Amygdala (tissue), 56 donors: ENCODE measurements at places on chromosomes 4 and X.

GRCh38 chr4:10655968-10656367 is 28.6 kb downstream of the CLNK start:
- no peak for DNase-seq

- DNase-seq: peak; percentile 74
Observed at GRCh38 chr4:140151699-140152012, 2.3 kb downstream of the MAML3 start.

DNA sequence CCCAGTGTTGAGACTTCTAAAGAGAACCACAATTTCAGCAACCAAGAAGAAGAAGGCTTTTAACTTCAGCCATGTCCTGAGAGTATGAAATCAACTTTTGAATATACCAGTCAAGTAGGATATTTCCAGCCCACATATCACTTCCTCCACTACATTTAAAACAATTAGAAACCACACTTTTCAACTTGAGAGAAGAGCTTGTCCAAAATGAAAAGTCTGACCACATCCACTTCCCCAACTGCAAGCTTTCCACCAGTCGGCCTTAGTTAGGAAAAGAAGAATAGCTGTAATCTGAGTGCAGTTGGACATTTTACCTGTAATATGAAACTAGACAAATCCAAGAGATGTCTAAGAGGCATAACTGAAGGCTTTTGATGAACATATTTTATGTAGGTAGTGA is 101.9 kb upstream of the SLC7A11 start:
- DNase-seq: no peak

DNA sequence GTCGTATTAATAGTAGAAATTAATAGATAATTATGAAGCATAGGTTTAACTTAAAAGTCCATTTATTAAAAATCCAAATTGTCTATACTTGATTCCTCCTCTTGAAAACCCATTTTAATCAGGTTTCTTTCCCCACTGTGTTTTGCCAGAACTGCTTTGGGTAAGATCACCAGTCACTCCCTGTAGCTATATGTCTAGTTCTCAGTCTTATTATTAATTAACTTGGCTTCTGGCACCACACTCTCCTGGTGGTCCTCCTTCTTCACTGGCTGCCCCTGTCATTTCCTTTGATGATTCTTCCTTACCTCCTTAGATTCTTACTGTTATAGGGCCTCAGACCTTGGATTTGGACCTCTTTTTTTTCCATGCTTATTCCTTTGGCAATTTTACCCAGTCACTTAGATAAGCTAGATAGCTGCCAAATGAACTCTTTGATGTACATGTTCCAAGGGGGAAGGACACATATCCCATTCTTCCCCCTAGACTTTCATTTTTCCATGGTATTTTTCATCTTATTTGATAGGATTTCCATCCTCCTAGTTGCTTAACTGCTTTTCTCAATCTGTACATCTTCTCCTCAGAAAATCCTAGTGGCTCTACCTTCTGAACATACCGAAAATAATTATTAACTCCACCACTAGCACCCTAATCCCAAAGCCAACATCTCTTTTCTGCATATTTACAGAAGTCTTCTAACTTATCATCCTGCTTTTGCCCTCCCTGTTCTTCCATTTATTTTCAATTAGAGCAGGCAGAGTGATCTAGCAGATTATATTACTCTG is 24.5 kb downstream of the GIMD1 start:
- no peak for DNase-seq

- peak; percentile 22 for DNase-seq
Observed at GRCh38 chr4:183627979-183628588, 30.9 kb downstream of the RWDD4 start.

- no peak for DNase-seq
Observed at GRCh38 chrX:46637938-46638337, 64.4 kb downstream of the CHST7 start.

DNA sequence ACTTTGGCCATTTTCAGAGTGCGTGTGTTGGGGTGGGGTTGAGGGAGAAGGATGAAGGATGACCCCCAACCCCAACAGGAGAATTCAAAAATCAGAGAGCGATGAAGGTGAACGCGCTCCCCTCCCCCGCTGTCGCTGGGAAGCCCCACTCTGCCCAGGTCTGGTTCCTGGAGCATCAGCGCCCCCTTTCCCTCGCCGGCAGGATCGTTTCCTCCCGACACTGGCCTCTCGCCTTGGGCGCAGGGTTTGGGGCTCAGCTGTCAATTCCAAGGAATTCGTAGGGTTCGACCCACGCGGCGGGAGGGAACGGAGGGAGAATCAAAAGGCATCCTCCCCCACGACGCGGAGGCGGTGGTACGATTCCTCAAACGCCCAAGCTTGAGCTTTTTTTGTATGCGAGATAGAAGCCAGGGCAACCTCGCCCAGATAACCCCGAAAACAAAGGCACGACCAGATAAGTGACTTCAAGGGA is 1.0 kb upstream of the PDGFRA start:
- no peak for DNase-seq

- DNase-seq: no peak
Observed at GRCh38 chr4:40283968-40284367, 51.2 kb upstream of the CHRNA9 start.

DNA sequence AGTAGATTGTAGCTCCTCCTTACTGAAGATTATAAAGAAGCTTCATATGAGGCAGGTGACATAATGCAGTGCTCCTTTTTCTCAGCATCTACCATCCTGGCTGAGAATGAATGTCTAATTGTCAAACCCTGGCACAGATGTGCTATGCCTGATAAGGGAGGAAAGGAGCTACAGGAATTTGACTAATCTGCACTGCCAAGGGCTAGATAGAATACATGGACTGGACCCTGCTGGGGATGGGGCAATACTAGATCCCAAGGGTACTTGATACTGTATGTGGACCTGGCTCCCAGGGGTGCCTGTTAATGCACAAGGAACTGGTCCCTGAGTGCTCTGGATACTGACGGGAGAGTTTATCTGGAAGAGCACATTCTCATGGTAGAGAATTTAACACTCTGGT is 362.2 kb upstream of the EMCN start:
- no peak for DNase-seq

GRCh38 chr4:143473334-143474126 is 40.0 kb upstream of the SMARCA5 start:
- no peak for DNase-seq

GRCh38 chr4:48653217-48654014 is 126.7 kb downstream of the FRYL start:
- peak; percentile 58 for DNase-seq

DNA sequence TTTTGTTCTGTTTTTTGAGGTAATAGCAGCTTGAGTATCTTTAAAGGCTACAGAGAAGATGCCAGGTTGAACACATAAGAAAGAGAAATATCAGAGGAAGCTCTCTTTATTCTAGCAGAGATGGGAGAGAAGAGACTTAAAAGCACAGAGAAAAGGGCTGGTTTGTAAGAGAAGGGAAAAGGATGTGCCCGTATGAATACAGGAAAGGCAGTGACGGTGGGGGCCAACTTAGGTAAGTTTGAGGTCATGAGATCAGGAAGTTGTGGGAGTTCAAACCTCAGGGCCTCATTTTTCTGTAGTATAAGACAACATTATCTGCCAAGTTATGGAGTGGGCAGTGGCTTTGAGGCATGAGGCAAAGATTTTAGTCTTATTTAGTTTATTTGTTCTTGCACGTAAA is 121.3 kb upstream of the S100G start:
- no peak for DNase-seq
